Inflammatory macrophage (primary cell): ENCODE measurements at places on chromosomes 4 and X.

DNA sequence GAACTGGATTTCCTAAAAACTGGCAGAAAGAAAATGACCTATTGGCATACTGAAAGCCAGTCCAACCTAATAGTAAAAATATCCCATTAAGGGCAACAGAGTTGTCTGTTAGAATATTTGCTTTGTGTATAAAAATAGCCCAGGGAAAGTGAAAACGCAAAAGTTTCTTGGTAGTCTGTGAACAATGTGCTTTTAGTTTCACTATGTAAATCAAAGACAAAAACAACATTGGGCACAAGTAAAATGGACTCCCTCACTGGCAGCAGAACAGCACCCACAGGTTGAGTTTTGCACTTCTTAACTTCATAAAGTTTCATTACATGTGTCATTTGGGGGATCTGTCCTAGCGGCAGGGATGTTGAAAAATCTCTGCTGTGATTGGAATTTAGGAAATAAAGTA lies 4.3 kb upstream of the FGG start:
- DNase-seq, result no peak

- no peak for DNase-seq
Measured at GRCh38 chr4:6571608-6572007, 3.4 kb upstream of the MAN2B2 start.

GRCh38 chrX:56744996-56745395 lies 16.0 kb downstream of the NBDY start:
- peak; percentile 34 for DNase-seq

DNA sequence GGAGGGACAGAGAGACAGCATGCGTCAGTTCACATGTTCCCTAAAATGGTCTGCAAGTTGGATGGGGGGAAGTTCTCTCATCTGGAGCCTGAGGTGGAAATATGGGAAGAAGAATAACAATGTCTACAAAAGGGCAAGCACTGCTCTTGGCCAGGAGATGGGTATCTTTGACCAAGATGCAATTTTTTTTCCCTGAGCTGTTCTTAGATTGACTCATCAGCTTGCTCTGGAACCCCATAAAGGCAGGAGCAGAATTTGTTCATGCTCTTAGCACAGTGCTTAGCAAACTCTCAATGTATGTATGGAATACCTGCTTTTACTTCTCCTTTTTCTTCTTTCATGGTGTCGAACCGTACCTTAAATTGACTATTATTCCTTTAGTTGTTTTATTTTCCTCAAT lies 90.5 kb upstream of the ZNF827 start:
- no peak for DNase-seq

- DNase-seq, result no peak
Measured at GRCh38 chr4:94574616-94575015, 122.9 kb downstream of the PDLIM5 start.

DNA sequence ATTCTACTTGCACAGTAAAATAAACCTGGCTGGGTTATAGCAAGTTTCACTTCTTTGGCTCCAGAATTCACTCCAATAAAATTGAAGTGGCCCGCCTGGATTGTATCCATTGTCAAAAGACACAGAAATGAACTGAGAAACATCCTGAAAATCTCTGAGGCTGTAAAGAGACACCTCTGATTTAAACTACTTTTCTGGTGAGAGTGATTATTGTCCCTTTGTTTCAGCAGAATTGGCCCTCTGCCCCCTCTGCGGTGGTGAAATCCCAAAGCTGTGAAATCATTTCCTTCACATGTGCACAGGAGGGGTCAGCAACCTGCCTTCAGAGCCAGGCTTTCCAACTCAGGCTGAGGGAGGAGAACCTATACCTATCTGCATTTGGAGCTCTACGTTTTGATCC lies 23.0 kb downstream of the GAB3 start:
- DNase-seq, result no peak

DNA sequence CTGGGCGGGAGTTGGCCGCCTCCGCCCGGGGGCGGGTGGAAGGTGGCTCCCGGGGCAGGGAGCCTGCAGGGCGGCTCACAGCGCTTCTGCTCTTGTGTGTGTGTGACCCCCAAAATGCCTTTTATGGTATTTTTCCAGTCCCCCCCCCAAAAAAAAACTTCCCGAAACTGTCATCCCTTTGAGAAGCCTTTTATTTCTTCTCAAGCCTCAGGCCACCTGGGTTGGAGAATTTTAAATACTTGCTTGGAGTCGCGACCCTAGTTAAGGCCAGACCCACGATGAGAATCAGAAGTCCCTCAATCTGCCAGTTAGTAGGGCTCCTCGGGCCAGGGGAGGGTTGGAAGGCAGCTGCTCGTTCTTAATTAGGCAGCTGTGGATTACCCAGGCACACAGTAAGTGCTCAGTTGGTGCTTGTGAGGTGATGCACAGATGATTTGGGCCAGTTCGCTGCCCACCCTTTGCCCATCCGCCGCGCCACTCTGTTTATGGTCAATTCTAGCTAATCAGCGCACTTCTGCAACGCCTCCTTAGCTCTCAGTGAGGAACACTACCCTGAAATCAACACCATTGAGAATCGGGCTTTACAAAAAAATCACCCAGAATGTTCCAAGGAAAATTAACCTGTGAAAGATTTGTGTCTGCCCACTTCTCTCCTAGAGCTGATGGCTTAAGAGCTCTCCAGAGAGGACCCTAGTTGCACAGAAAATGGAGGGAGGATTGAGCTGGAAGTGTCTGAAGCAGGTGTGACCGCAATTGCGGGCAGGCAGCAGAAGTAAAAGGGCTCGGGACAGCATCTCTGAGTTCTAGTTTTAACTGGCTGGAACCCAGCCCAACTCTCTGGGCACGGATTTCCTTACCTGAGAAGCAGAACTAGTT lies 648 bp upstream of the SCD5 start:
- DNase-seq, result no peak

DNA sequence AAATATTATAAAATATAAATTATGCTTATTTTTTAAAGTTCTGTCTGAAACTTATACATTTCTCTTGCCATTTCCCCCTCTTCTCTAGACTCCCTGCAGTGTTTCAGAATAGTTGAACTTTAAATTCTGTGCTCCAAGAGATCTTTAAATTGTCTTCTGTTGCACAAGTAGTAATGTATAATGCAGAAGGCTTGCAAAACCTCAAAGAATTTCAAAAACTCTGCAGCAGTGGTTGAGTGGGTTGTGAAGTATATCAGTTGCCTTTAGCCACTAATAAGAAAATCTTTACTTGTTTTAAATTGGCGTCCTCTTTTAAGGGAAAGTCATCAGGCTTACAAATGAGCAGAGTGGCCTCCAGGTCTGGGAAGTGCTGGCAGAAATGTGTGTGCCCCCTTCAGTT lies 1153.3 kb upstream of the PABPC4L start:
- no peak for DNase-seq

- DNase-seq, result no peak
Measured at GRCh38 chr4:79920163-79920853, 152.7 kb downstream of the ANTXR2 start.

- DNase-seq, result no peak
Measured at GRCh38 chr4:103478734-103479133, 241.1 kb downstream of the TACR3 start.
